ENCODE measurements at places on chromosomes 5 and 9. TPM values are rescaled to one million over a fixed set of nuclear protein-coding genes. Genes with fewer than 3 reads are reported as not detected.

DNA sequence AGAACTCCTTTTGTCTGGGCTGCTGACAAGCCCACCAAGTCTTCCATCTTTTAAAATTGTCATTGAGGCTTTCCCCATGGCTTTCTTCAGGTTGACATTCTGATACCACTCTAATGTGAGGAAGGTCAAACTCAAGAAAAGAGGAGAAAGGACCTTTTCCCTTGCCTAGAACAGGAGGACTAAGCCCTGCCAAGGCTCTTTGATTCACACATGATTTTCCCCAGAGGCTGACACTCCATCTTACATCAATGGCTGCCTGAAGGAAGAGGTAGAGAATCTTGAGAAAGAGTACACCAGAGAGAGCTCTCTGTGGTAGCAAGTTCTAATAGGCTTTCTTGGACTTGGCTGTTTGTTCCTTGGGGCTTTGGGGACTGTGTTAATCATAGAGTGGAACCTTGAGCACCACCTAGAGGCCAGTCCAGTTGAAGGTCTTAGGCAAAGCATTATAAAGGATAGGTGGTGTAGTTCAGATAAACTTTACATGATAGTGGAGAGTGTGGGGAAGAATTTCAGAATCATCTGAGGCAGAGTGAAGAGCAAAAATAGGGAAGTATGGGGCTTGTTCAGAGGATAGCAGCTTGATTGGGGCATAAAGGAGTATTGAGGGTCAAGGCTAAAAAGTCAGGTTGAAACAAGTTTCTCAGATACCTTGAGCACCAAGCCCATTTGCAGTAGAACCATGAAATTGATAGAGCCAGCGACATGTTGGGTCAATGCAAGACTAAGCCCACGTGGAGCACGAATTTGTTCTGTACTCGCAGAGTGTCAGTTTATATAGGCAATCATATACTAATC lies 36.7 kb downstream of the NDFIP1 start:
- H3K27me3 ChIP-seq = no peaks in the 10 kb centered on the region
- H3K4me1 ChIP-seq = no peaks in the 10 kb centered on the region
- no peak overlapping the region for H3K4me3 ChIP-seq
- peak; percentile 56 for DNase-seq
- no peaks in the 10 kb centered on the region for H3K36me3 ChIP-seq

- H3K27ac ChIP-seq = peak within 1 kb of the TSS; percentile 83
- peak within 1 kb of the TSS; percentile 72 for H3K4me3 ChIP-seq
- no peaks in the 10 kb centered on the region for H3K4me1 ChIP-seq
- H3K36me3 ChIP-seq = no peaks in the 10 kb centered on the region
These were observed at the start of gene IARS1 for GRCh38 chr9:92293452-92294296. Gene IARS1, minus strand, starts transcription at chr9:92293697. Its CDS starts 4,278 bp downstream, at chr9:92289419.

The NOXA1 gene
- total RNA-seq = 13.3 TPM

The NTNG2 gene
- total RNA-seq = not detected

DNA sequence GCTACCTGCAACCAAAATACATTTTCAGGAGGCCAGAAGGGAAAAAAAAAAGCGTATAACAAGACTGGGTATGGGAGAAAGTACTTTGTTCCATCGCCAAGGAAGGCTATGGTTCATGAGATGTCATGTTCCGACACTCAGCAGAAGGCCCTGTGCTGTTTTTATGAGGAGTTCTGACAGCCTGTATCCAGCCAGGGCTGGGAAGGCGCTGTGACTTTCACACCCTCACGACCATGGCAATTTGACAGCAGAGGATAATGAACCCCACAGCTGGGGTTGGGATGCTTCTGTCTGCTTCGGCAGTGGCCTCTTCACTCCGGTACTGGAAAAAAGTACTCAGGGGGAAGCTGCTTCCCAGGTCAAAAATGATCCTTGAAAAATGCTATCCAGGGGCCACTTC lies 154.4 kb downstream of the PRELID2 start:
- H3K27me3 ChIP-seq = no peaks in the 10 kb centered on the region
- no peak overlapping the region for H3K27ac ChIP-seq
- no peaks in the 10 kb centered on the region for H3K4me1 ChIP-seq
- no peak overlapping the region for H3K4me3 ChIP-seq
- DNase-seq = peak; percentile 28

The FCN1 gene
- 3.6 TPM for total RNA-seq

DNA sequence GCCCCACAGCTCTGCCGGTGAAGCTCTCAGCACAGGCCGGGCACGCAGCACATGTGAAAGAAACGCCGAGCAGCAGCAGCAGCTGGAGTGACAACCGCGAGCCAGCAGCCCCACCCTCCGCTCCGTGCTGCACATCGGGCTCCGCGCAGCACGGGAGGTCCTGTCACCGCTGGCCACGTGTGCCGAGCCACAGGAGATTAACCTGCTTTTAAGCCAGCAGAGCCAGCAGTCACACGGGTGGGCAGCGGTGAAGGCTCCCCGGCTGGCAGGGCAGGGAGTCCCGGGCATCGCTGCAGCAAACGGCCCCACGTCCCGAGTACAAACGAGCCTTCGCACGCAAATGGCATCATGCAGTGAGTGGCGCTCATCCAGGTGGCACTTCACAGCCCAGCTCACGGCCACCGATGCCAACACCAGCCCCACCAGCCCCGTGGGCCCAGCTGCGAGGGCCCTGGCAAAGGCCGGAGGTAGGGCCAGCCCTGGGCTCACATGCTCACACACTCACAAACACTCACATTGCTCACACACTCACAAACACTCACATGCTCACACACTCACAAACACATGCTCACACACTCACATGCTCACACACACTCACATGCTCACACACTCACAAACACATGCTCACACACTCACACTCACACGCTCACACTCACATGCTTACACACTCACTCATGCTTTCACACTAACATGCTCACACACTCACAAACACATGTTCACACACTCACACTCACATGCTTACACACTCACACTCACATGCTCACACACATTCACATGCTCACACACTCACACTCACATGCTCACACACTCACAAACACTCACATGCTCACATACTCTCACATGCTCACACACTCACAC lies 11.1 kb downstream of the CCDC187 start:
- H3K4me1 ChIP-seq = no peaks in the 10 kb centered on the region
- H3K36me3 ChIP-seq = no peaks in the 10 kb centered on the region
- H3K4me3 ChIP-seq = no peak overlapping the region
- DNase-seq = no peak
- no peaks in the 10 kb centered on the region for H3K27me3 ChIP-seq

DNA sequence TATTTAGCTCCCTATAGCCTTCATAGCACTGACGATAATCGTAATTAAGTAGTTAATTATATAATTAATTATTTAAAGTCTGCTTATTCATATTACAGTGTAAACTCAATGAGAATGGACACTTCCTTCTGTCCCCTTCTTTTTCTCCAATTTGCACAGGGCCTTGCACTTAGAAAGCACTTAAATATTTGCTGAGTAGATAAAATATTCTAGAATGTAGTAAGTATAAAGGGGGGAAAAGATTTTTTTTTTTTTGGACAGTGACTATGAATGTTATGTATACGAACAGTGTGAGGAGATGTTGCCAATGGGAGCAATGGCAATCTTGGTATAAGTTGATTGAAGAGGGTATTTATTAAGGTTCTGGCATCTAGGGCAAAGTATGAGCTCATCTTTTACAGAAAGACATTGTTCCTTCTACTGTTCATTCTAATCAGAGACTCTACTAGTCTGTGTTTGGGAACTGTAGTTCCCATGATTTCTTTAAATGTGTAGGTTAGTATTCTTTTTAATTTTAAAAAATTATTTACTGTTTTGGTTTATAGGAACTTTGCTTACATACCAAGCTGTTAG lies 49.4 kb downstream of the YTHDC2 start:
- no peaks in the 10 kb centered on the region for H3K4me1 ChIP-seq
- no peak overlapping the region for H3K4me3 ChIP-seq
- no peak for DNase-seq
- no peaks in the 10 kb centered on the region for H3K27me3 ChIP-seq
- no peaks in the 10 kb centered on the region for H3K36me3 ChIP-seq

- H3K4me3 ChIP-seq = no peak overlapping the region
- no peaks in the 10 kb centered on the region for H3K4me1 ChIP-seq
- no peak overlapping the region for H3K27ac ChIP-seq
- no peaks in the 10 kb centered on the region for H3K27me3 ChIP-seq
- no peak for DNase-seq
These were observed 1.1 kb downstream of the FAT2 start for GRCh38 chr5:151589878-151590570.

DNA sequence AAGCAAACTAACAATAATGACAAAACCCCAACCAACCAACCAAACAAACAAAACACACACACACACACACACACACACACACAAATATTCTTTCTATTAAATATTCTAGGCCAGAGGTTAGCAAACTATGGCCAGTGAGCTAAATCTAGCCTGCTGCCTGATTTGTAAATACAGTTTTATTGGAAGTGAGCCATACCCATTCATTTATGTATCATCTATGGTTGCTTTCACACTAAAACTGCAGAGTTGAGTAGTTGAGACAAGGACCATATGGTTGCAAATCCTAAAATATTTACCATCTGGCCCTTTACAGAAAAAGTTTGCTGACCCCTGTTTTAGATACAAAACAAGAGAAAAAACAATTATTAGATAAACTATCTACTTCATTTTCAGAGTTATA lies 620.5 kb upstream of the SEMA6A start:
- no peak for DNase-seq
- no peaks in the 10 kb centered on the region for H3K4me1 ChIP-seq
- no peaks in the 10 kb centered on the region for H3K27me3 ChIP-seq
- no peak overlapping the region for H3K27ac ChIP-seq
- no peaks in the 10 kb centered on the region for H3K36me3 ChIP-seq

- H3K27ac ChIP-seq = no peak overlapping the region
- no peaks in the 10 kb centered on the region for H3K36me3 ChIP-seq
- no peak overlapping the region for H3K4me3 ChIP-seq
- no peak for DNase-seq
- no peaks in the 10 kb centered on the region for H3K4me1 ChIP-seq
These were observed 28.9 kb upstream of the KCNN2 start for GRCh38 chr5:114332925-114333324.

- DNase-seq = peak; percentile 62
- no peaks in the 10 kb centered on the region for H3K36me3 ChIP-seq
- peak overlapping the region; percentile 90 for H3K27ac ChIP-seq
- H3K4me1 ChIP-seq = peaks cover 5% of the 10 kb centered on the region
- H3K27me3 ChIP-seq = no peaks in the 10 kb centered on the region
- no peak overlapping the region for H3K4me3 ChIP-seq
These were observed 348.5 kb downstream of the BNC2 start for GRCh38 chr9:16521868-16522411.

The DTWD2 gene
- total RNA-seq = 42.1 TPM

DNA sequence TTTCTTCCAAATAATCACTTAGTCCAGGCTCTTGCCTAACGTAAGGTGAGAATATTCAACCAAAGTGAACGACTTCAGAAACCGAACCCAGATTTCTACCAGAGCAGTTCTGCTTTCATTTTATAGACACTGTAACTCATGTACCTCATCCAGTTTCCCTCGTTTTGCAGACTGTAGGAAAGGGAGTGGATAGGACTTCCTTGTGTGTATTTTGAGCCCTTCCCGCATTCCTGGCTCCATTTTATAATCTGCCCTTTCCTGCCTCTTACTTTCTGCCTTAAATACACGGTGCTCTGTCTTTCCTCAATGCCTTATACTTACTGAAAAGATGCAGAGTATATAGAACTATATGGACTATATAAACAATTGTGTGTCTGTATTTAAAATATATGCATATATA lies 20.8 kb downstream of the MINAR2 start:
- no peak overlapping the region for H3K27ac ChIP-seq
- no peaks in the 10 kb centered on the region for H3K27me3 ChIP-seq
- no peaks in the 10 kb centered on the region for H3K4me1 ChIP-seq
- no peak for DNase-seq

- no peak for DNase-seq
- H3K4me3 ChIP-seq = no peak overlapping the region
- H3K27ac ChIP-seq = no peak overlapping the region
- H3K4me1 ChIP-seq = no peaks in the 10 kb centered on the region
- no peaks in the 10 kb centered on the region for H3K36me3 ChIP-seq
- no peaks in the 10 kb centered on the region for H3K27me3 ChIP-seq
These were observed 111.1 kb upstream of the CKMT2 start for GRCh38 chr5:81121836-81122630.

DNA sequence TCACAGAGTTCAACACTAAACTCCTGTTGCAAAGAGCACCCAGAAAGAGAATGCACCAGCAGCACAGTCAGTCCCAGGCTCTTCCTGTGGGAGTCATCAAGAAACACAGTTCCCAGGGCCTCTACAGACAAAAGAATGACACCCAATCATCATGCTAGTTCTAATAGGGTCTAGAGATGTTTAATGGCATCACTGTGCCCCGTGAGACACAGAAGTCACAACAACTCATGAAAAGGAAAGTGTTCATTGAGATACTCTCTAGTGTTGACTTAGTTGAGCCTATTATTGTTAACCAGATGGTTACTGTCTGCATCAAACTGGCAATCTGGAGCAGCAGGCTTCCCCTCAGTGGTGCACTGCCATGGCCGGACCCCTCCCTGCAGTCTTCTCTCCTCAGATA lies 1.6 kb downstream of the KLHL3 start:
- no peak for DNase-seq
- H3K4me3 ChIP-seq = no peak overlapping the region
- no peaks in the 10 kb centered on the region for H3K36me3 ChIP-seq
- no peaks in the 10 kb centered on the region for H3K4me1 ChIP-seq

The COL23A1 gene
- 2.0 TPM for total RNA-seq

All from uterus (tissue), 4 donors.